Activated naive CD8-positive, alpha-beta T cell treated with anti-CD3 and anti-CD28 coated beads, Interleukin-2, amount 10 ng/mL, durations not matched to agents 7 days and 5 days (primary cell): ENCODE measurements at places on chromosomes 1 and 21. TPM values are rescaled to one million over a fixed set of nuclear protein-coding genes. Genes with fewer than 3 reads are reported as not detected.

The LDLRAD1 gene
- not detected for total RNA-seq

The S100A10 gene
- 544 TPM for total RNA-seq

The SLC44A5 gene
- 0.89 TPM for total RNA-seq

The FAM72C gene
- total RNA-seq, result 9.1 TPM

- peaks cover 12% of the 10 kb centered on the region for H3K36me3 ChIP-seq
- peaks cover 27% of the 10 kb centered on the region for H3K4me1 ChIP-seq
- no peak overlapping the region for H3K27ac ChIP-seq
- no peak for DNase-seq
Measured at GRCh38 chr1:173415490-173415889, 61.6 kb upstream of the PRDX6 start.

DNA sequence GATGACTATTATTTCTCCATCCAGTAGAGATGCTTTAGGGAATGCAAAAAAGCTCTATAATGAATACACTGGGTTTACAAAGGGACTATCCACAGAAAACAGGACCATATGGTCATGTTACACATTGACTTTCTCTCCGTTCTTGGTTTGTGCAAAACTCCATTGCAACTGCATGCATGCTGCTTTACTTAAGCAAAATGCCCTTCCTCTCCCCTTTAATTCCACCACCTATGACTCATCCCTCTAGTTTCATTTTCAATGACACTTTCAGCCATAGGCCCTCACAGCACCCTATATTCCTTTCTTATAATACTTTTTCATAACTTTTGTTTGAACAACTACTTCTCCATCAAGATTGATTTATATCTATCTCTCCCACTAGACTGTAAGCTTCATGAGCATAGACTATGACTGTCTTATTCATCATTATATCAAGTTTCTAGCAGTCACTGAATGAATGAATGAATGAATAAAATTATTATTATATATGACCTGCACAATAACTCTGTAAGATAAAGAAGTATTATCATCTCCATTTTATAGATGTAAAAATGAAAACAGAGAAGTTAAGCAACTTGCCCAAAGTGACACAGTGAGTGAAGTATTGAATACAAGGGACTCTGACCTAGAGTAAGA lies 248.9 kb downstream of the PLPP3 start:
- DNase-seq, result no peak
- no peaks in the 10 kb centered on the region for H3K27me3 ChIP-seq
- H3K4me3 ChIP-seq, result no peak overlapping the region
- no peaks in the 10 kb centered on the region for H3K36me3 ChIP-seq
- H3K4me1 ChIP-seq, result peaks cover 6% of the 10 kb centered on the region

GRCh38 chr1:68624233-68624632 lies 127.4 kb upstream of the DEPDC1 start:
- no peaks in the 10 kb centered on the region for H3K36me3 ChIP-seq
- no peak overlapping the region for H3K4me3 ChIP-seq
- no peak for DNase-seq
- no peaks in the 10 kb centered on the region for H3K4me1 ChIP-seq
- no peak overlapping the region for H3K27ac ChIP-seq
- no peaks in the 10 kb centered on the region for H3K27me3 ChIP-seq

DNA sequence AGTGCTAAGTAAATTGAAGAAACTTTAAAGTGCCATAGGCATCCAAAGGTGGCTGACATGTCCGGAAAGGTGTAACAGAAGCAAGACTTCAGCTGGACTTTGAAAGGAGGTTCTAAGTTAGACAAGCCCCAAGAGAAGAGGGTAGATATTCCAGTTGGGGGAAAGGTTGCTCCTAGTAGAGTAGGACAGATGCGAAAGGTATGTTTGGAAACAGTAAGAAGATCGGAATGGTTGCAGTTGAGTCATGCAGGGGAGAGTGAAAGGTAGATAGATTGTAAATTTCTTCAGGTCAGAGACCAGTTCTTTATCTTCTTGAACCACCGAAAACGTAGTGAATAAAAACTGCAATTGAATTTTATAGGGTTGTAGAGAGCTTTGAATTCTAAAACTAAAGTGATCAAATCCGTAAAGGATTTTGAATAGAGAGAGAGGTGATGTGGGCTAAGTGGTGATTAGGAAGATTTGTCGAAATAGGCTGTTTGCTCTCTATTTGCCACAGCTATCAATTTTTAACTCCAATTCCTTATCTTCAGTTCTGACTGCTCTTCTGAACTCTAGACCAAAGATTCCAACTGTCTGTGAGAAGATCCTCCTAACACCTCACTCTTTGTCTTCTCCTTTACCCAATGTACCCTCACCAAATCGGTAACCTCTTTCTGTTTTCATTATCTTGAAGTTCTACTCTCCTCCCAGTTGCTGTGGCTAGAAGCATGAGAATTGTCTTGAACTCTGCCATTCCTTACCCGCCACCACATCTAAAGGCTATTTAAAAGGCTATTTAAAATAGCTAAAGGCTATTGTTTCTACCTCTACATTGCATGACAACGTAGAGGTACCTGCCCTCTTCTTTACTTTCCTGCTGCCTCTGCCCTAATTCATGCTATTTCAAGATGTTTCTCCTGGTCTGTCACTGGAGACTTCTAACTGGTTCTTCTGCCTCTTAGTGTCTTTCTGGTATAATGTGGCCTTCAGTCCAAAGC lies 16.7 kb downstream of the MACF1 start:
- H3K27ac ChIP-seq, result peak overlapping the region; percentile 22
- no peak for DNase-seq
- peaks cover 52% of the 10 kb centered on the region for H3K36me3 ChIP-seq

DNA sequence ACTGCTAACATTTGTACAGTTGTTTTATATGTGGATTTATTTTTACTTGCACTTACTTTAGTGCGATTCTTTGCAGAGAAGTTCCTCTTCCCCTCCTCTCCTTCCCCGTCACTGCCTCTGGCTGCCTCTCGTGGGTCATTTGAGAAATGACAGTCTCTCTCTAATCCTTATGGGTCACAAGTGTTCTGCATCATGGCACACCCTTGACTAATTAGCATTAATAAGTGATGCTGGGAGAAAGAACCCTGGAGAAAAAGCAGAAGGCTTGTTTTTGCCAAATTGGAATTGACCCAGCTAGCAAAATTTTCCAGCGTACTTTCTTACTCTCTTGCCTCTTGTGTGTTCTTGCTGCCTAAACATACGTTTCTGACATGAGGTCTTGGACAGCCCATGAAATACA lies 301.2 kb downstream of the DUSP10 start:
- H3K27me3 ChIP-seq, result peaks cover 5% of the 10 kb centered on the region
- no peak for DNase-seq
- H3K36me3 ChIP-seq, result no peaks in the 10 kb centered on the region
- no peak overlapping the region for H3K27ac ChIP-seq
- no peak overlapping the region for H3K4me3 ChIP-seq

DNA sequence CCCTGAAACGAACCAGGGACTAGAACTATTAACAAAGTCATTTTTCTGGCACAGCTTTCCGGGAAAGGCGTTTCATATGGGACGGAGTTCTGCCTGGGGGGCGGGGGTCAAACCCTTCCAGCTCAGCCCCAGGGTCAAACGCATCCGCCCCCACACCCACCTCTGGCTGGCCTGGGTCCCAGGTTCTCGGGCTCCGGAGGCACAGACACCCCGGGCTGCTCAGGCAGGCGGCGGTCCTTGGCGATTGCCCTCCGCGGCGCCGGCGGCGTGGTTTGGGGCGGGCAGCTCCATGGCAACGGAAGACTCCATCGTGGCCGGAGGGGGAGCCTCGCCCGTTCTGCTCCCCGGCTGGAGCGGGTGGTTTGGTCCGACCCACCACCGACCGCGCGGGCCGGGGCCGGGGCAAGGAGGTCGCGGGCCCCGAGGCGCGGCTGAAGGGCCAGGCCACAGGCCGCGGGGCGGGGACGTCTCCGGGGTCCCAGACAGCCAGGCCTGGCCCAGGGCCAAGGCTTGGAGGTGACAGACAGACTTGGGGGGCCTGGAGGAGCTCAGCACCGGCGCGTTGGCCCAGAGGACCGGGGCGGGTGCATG lies at the start of gene CFAP74:
Gene CFAP74 (minus strand): TSS at position 246 of the 591 bp plus-strand sequence. CDS start 12,830 bp downstream, outside the sequence.
- no peaks in the 10 kb centered on the region for H3K4me1 ChIP-seq
- H3K27me3 ChIP-seq, result peaks cover 50% of the 10 kb centered on the region
- no peak within 1 kb of the TSS for H3K4me3 ChIP-seq
- peak; percentile 51 for DNase-seq
- no peaks in the 10 kb centered on the region for H3K36me3 ChIP-seq

DNA sequence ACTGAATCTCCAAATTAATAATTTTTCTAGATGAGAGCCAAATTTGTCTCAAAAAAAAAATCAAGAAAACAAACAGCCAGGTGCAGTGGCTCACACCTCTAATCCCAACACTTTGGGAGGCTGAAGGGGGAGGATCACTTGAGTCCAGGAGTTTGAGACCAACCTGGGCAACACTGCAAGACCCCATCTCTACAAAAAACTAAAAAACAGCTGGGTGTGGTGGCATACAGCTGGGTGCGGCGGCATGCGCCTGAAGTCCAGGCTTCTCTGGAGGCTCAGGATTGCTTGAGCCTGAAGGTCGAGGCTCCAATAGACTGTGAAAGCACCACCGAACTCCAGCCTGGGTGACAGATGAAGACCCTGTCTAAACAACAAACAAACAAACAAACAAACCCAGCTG lies 14.0 kb downstream of the ACBD3 start:
- no peak for DNase-seq
- no peak overlapping the region for H3K27ac ChIP-seq
- H3K4me3 ChIP-seq, result no peak overlapping the region
- no peaks in the 10 kb centered on the region for H3K27me3 ChIP-seq
- peaks cover 11% of the 10 kb centered on the region for H3K4me1 ChIP-seq

- H3K27ac ChIP-seq, result no peak overlapping the region
- H3K4me1 ChIP-seq, result no peaks in the 10 kb centered on the region
- no peak overlapping the region for H3K4me3 ChIP-seq
- no peak for DNase-seq
- H3K36me3 ChIP-seq, result no peaks in the 10 kb centered on the region
Measured at GRCh38 chr21:33317145-33317544, 7.6 kb upstream of the IFNAR1 start.

DNA sequence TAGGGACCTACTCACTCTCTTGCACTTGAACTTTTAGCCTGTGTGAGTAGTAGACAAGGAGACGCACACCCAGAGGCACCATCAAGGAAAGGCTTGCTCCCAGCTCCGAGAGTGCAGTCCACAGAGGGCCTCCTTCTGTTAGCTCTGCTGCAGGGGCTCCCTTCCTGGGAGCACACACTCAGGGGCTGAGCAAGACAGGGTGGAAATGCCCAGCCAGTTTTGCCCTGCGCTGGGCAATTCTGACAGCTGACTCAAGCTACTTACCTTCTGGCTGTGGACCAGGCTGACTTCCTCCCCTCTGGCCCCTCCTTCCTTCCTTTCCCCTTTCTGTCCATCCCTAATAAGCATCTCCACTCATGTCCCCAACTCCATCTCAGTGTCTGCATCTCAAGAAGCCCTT lies 449.1 kb downstream of the PTPRU start:
- H3K4me3 ChIP-seq, result no peak overlapping the region
- H3K27ac ChIP-seq, result no peak overlapping the region
- H3K4me1 ChIP-seq, result peaks cover 10% of the 10 kb centered on the region
- H3K36me3 ChIP-seq, result no peaks in the 10 kb centered on the region
- DNase-seq, result no peak

GRCh38 chr1:48560116-48560515 lies 88.1 kb upstream of the SPATA6 start:
- peaks cover 22% of the 10 kb centered on the region for H3K27me3 ChIP-seq
- H3K4me3 ChIP-seq, result no peak overlapping the region
- H3K36me3 ChIP-seq, result no peaks in the 10 kb centered on the region
- DNase-seq, result no peak
- H3K4me1 ChIP-seq, result no peaks in the 10 kb centered on the region

GRCh38 chr1:238672262-238672661 lies 714.1 kb upstream of the CHRM3 start:
- H3K27me3 ChIP-seq, result no peaks in the 10 kb centered on the region
- H3K4me3 ChIP-seq, result no peak overlapping the region
- no peak for DNase-seq
- H3K36me3 ChIP-seq, result no peaks in the 10 kb centered on the region
- H3K27ac ChIP-seq, result no peak overlapping the region

- DNase-seq, result no peak
- H3K36me3 ChIP-seq, result peaks cover 59% of the 10 kb centered on the region
- H3K4me3 ChIP-seq, result no peak overlapping the region
- peaks cover 60% of the 10 kb centered on the region for H3K4me1 ChIP-seq
- H3K27me3 ChIP-seq, result no peaks in the 10 kb centered on the region
- peak overlapping the region; percentile 68 for H3K27ac ChIP-seq
Measured at GRCh38 chr21:34128124-34128523, 54.7 kb downstream of the MRPS6 start.

- H3K27me3 ChIP-seq, result peaks cover 70% of the 10 kb centered on the region
- H3K4me3 ChIP-seq, result peak within 1 kb of the TSS; percentile 65
- H3K4me1 ChIP-seq, result peaks cover 4% of the 10 kb centered on the region
- DNase-seq, result no peak
- H3K36me3 ChIP-seq, result no peaks in the 10 kb centered on the region
Measured at GRCh38 chr1:34929497-34929852, at the start of gene DLGAP3. Gene DLGAP3, minus strand, starts transcription at chr1:34929650. Its CDS starts 24,267 bp downstream, at chr1:34905383.

GRCh38 chr1:115547696-115548095 lies 94.1 kb upstream of the VANGL1 start:
- no peak overlapping the region for H3K4me3 ChIP-seq
- peaks cover 2% of the 10 kb centered on the region for H3K27me3 ChIP-seq
- no peak overlapping the region for H3K27ac ChIP-seq
- H3K4me1 ChIP-seq, result peaks cover 2% of the 10 kb centered on the region
- no peak for DNase-seq

DNA sequence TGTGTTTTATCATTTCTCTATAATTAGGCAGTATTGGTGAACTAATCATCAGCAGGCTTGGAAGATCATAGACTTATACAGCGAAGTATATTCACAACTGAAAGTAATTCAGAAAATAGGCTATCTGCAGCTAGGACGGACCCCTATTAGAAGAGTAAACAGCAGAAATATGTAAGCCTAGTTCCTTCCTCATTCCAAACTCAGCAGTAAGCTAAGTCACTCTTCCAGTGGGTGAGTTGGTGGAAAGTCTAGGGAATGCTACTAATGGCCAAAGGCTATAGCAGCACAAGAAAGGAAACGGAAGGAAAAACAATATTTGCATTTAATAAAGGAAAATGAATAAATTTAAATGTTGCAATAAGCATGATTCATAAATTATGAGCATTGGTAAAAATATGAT lies 918.1 kb upstream of the TMPRSS15 start:
- no peaks in the 10 kb centered on the region for H3K27me3 ChIP-seq
- no peak overlapping the region for H3K4me3 ChIP-seq
- no peak for DNase-seq
- no peaks in the 10 kb centered on the region for H3K4me1 ChIP-seq
- no peaks in the 10 kb centered on the region for H3K36me3 ChIP-seq

GRCh38 chr1:25622531-25622930 lies 5.9 kb downstream of the MAN1C1 start:
- no peak overlapping the region for H3K27ac ChIP-seq
- DNase-seq, result no peak
- H3K4me1 ChIP-seq, result peaks cover 71% of the 10 kb centered on the region
- peaks cover 33% of the 10 kb centered on the region for H3K36me3 ChIP-seq
- H3K27me3 ChIP-seq, result no peaks in the 10 kb centered on the region

DNA sequence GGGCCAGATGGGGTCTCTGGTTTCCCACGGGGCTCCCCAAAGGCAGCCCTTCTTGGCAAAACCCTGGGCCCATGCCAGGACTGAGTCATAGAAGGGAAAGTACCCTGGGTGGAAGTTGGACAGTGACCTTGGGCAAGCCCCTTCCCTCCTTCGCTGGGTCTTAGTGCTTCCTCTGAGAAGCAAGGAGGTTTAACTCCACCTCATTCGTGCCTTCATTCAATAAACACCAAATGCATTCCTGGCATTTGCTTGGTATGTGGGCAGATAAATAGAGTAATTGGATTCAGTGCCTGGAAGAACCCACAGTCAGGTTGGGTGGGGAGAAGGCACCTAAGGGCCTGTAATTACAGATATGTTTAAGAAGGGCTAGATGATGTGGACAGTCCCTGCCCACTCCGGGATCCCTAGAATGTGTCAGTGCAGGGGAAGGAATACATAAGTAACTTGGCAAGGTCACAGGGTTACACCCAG lies 36.3 kb upstream of the CITED4 start:
- H3K36me3 ChIP-seq, result peaks cover 6% of the 10 kb centered on the region
- H3K4me3 ChIP-seq, result no peak overlapping the region
- H3K4me1 ChIP-seq, result peaks cover 2% of the 10 kb centered on the region
- no peak for DNase-seq
- peaks cover 4% of the 10 kb centered on the region for H3K27me3 ChIP-seq
- H3K27ac ChIP-seq, result no peak overlapping the region
